Ovary (tissue), 10 donors: ENCODE measurements at places on chromosomes 4 and X.

GRCh38 chrX:43822014-43822413 is 60.2 kb downstream of the MAOB start:
- no peak for DNase-seq

GRCh38 chrX:23515028-23515427 is 152.3 kb upstream of the PRDX4 start:
- no peak for DNase-seq

- no peak for DNase-seq
Observed at GRCh38 chr4:38062776-38063097, 102.5 kb downstream of the PTTG2 start.

GRCh38 chr4:16865897-16866283 is 32.6 kb downstream of the LDB2 start:
- no peak for DNase-seq

DNA sequence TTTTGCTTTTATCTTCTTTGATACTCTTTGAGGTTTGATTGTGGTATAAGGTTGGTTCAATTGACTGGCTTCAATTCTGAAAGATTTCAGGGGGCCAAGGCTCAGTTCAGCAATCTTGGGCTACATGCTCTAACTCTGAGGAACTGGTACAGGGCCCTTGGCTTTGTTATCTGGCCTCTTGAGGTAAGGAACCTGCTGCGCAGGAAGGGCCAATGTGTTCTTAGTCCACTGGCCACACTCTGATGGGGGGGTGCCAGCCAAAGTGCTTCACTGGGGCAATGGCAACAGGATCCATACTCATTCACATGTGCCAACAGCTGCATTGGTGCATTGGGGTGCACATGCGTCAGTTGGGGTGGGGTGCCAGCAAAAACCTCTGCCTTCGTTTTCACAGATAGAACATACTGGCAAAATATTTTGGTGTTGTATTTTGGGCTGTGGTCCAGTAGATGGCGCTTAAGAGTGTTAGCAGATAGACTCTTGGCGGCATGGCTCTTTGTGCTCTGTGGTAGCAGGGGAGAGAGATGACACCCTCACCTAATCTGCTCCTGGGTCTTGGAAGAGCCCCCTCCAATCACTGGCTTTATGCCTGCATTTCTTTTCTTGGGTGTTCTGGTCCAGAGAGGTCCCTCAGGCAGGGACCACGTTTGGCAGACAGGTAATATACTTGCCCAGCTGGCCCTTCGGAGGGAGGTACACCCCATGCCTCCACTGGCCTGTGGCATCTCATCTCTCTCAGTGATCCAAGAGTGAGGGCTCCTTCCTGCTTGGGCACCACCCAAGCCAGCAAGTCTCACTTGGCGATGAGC is 42.9 kb downstream of the NDST3 start:
- DNase-seq = no peak

GRCh38 chr4:105560421-105560848 is 8.0 kb downstream of the ARHGEF38 start:
- DNase-seq = no peak

- no peak for DNase-seq
Observed at GRCh38 chr4:76011700-76012387, 4.5 kb upstream of the CXCL9 start.

- DNase-seq = no peak
Observed at GRCh38 chrX:5236096-5236495, 992.6 kb downstream of the NLGN4X start.

DNA sequence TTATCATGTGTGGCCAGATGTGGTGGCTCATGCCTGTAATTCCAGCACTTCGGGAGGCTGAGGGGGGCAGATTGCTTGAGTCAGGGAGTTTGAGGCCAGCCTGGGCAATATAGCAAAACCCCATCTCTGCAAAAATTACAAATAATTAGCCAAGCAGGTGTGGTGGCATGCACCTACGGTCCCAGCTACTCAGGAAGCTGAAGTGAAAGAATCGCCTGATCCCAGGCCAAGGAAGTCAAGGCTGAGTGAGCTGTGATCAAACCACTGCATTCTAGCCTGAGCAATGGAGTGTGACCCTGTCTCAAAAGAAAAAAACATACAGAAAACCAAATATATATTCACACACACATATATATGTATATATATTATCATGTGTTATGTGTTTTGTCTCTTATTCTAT is 15.0 kb downstream of the APELA start:
- DNase-seq = no peak

GRCh38 chr4:67236788-67237187 is 308.5 kb downstream of the CENPC start:
- no peak for DNase-seq
